ENCODE measurements at places on chromosomes 2 and 18.

DNA sequence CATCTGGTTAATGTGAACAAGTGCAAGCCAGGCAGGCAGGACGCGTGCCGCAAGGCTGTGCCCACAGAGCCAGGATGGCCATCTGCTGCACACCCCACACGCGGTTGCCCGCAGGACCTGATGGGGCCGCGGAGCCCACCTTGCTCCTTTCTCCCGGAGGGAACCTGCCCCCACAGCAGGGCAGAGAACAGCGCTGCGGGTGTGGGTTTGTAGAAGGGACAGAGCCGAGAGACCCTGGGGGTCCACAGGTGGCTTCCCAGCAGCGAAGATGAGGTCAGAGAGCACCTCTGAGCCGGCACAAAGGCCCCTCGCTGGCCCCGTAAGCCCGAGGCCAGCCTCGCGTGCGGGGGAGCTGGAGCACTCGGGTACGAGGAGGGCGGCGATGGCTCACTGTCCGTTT is 460.8 kb upstream of the SALL3 start:
- DNase-seq: no peak

DNA sequence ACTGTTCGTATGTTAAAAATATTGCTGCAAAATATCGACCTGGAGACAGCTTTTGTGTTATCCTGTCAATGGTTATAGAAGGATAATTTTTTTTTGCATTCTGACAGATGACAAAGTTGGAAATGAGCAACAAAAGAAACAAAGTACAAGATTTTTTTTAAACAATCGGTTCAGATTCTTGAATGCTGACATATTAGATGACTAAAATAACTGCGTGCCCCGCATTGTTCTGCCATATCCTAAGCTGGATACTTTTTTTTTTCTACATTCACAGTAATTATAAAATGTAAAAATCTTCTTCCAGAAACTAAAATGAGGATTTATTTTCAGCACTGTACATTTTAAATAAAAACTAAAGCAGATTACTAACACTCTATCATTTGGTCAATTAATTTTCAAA is 67.1 kb downstream of the ABCG8 start:
- no peak for DNase-seq

DNA sequence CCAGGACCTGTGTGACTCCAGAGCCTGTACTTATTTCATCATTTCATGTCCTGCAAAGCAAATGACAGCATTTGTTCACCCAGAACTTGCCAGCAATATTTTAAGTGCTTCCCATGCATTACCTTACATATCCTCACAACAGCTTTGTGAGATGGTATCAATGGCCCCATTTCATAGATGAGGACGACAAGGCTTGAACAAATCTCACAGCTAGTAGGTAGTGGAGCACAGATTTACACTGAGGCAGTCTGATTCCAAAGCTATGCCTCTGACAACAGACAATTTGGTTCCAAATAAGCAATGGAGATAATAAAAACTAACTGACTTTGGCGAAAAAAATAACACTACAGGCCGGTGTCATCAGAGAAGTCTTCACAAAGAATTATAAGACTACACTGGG is 33.5 kb downstream of the LRP2 start:
- no peak for DNase-seq

DNA sequence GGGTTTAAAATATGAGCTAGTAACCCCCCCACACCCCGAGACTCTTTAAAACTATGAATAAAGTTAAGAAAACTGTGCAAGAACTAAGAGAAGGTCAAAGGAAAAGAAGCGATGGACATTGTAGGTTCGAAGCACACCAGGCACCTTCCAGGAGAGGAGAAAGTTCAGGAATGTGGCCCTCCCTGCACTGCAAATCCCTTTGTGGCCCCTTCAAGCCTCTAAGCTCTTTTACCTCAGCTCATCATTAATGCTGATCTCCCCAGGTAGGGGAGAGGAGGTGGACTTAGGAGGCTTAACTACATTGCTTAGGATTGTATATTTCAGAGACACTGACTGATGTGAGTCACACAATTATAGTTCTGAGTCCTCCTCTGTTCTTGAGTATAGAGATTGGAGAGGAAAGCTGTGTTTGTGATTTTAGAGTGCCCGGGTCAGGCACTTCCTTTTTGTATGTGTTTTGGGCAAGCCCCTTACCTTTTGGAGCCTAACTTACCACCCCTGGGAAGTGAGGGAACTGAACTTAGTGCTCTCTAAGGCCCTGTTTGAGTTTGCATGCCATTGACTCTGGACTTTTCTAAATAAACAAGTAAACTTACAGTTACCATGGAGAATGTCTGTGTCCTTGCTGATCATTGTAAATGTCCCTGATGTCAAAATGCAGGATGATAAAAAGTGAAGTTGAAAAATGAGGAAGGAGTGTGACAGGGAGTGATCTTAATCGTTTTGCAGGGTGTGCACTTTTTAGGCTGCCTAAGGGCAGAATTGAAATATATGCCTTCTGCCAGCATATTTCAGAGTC is 140.8 kb upstream of the ZEB2 start:
- DNase-seq: no peak

DNA sequence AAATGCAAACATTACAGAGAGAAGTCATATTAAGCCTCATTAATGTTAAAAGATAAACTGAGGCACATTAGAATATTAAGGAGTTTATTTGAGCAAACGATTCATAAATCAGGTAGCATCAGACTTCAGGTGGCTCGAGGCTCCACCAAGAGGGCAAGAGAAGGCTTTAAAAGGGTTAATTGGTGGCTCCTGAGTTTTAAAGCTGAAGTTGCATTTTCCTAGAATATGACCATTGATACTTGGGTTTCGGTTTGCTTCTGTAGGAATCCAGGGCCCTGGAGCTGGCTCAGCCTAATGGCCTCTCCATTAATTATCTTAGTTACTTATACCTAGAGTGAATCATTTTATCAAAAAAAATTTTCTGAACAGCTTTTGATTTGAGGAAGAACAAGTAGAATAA is 123.7 kb upstream of the NABP1 start:
- no peak for DNase-seq

GRCh38 chr2:10923008-10923375 is 11.3 kb downstream of the KCNF1 start:
- no peak for DNase-seq

DNA sequence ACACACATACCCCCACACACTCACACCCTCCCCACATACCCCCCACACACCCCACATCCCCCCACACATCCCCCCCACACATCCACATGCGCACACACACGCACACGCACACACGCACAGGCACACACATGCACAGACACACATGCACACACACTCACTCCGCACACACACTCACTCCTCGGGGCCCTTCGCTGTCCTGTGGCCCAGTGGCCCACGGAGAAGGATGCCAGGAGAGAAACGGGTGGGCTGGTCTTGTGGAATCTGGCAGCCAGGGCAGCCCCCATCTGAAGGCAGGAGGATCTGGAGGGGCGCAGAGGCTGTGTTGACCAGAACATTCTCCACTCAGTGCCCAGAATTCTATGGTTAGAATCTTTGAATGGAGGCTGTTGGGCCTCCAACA is 51.6 kb downstream of the ACAA2 start:
- no peak for DNase-seq

DNA sequence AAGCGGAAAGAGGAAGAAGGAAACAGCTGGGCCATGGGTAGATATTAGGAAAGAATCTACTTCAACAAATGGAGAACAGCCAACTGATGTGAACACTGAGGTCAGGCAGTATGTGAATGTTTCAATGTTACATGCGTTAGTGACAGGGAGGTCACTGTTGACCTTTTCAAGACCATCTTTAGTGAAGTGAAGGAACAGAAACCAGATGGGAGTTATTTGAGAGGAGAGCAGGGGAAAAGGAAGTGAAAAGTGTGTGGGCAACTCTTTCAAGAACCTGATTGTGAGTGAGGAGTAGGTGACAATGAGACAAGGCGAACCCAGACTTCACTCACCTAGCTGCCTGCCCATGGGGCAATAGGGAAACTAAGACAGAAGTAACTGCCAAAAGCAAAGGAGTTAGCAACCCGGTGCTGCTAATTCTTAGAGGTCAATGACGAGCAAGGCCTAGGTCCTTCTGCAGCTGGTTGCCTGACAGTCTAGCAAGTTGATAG is 67.0 kb downstream of the SP3 start:
- DNase-seq: no peak

GRCh38 chr2:24123922-24124580 is 782 bp downstream of the FAM228B start:
- peak; percentile 72 for DNase-seq

DNA sequence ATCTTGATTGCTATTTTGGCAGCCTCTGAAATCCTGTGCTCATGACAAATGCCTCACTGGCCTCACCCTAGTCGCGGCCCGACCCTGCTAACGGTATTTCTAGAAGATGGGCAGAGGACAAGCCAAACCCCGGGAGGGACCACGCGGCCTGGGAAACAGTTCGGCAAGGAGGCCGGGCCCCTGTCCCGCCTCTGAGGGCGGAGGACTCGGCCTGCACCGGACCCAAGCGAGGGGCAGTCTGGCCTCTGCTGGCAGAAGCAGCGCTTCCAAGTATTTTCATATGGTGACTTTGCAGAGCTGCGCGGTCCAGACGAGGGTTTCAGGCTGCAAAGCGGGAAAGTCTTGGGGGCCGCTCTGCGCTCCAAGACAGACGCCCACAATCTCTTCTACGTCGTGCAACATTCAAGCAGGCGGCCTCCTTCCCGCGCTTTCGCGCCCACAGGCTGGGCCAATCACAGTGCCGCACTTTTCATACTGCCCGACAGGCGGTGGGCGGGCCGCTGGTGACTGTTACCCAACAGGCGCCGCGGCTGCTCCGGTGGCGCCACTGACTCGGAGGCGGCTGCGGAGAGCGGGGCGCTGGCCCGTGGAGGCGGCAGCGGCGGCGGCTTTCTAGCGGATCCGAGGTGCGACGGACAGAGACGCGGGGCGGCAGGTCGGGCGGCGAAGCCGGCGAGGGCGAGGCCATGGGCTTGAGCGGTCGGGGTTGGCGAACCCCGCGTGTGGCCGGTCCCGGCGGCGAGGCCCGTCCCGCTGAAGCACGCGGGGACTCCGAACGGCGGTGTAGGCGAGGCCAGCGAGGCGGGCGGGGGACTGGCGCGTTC is at the start of gene RBM44:
TSS of gene RBM44 (plus strand) at position 544 of the 824 bp plus-strand sequence. CDS start 14,831 bp downstream, outside the sequence.
- DNase-seq: no peak

DNA sequence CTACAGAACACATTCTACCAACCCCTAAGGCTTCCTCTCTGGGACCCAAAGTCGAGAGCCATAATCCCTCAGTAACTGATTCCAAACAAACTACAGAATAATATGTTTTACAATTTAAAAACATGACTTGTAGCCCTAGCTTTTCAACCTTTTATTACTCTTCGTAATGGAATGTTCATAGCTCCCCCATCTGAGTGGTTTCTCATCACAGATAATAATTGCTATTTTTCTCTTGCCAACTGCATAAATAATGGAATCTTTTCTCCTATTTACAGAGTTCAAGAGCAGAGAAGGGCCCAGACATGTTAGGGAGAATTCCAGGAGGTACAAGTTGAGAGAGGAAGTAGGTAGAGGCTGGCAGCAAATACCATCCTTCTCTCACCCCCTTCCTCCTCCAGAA is 59.9 kb upstream of the CERS6 start:
- DNase-seq: no peak

GRCh38 chr2:42036413-42036812 is 11.4 kb upstream of the PKDCC start:
- DNase-seq: no peak

DNA sequence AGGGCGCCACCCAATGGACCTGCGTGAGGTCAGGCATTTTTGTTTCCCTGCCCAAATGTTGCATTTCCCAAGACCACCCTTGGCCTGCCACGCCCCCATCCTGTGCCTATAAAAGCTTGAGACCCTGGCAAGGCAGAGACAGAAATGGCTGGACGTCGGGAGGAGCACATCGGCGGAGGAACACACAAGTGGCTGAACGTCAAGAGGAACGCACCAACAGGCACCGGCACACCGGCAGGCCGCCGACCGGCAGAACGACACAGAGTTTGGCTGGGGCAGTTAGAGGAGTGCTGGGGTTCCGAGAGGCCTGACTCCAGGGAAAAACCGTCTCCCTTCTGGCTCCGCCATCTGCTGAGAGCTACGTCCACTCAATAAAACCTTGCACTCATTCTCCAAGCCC is 35.9 kb downstream of the DCDC2C start:
- peak; percentile 43 for DNase-seq

DNA sequence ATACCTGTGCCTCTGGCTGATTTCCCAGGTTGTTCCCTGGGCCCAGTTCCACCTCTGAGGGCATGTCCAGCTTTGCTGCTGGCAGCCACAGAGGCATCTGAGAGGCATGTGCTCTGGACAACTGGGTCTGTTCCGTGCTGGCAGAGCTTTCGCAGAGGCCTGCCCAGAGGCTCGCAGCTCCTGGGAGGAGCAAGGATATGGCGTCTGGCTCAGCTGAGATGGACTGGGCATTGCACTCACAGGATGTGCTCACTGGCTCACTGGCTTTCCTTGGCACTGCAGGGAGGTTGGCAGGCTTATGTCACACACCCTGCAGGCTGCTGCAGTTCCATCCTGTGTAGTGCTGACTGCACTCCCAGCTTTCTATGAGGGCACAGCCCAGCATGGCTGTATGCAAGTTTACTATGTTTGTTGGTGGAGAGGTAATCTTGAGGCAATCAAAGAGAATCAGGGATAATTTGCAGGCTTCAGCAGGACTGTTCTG is 172.3 kb downstream of the PRKCE start:
- no peak for DNase-seq

GRCh38 chr2:29053223-29053622 is 21.1 kb downstream of the PCARE start:
- DNase-seq: no peak

DNA sequence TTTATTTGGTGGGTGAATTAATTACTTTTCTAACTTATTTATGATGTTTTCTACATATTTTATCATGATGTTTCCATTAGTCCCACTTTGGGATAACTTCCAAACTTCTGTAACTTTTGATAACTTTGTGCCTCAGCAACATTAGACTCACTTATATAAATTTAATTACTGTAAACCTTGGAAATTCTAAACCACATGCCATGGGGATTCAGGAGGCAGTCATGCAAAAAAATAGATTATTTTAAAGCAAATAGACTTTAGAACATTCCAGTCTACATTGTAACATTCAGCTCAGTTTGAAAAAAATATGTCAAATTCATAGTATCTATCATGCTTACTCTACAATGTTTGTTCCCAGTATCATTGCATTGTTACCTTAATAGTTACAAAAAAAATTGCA is 728.5 kb upstream of the NRXN1 start:
- no peak for DNase-seq

DNA sequence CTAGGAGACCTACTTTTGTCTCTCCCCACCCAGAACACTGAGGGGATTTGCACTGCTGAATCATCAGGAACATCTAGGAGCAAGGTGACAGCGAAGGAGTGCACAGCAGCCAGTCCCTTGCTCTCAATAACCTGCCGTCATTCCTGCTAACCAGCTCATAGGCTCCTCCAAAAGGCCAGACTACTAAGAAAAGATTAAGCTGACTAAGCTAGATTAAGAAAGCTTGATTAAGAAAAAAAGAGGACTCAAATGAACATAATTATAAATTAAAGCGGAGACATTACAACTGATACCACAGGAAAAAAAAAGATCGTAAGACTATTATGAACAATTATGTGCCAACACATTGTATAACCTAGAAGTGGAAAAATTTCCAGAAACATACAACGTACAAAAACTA is 1254.8 kb upstream of the CHAC2 start:
- DNase-seq: no peak

GRCh38 chr2:85243101-85244072 is 84.4 kb downstream of the TGOLN2 start:
- DNase-seq: peak; percentile 67

Data from ecto neural progenitor cell (in vitro differentiated cells).